ENCODE measurements at places on chromosomes 1 and 21.

- no peak for DNase-seq
These were observed 29.9 kb upstream of the TMEM222 start for GRCh38 chr1:27292106-27292505.

GRCh38 chr1:25182629-25183028 is 49.7 kb downstream of the SYF2 start:
- DNase-seq: no peak

DNA sequence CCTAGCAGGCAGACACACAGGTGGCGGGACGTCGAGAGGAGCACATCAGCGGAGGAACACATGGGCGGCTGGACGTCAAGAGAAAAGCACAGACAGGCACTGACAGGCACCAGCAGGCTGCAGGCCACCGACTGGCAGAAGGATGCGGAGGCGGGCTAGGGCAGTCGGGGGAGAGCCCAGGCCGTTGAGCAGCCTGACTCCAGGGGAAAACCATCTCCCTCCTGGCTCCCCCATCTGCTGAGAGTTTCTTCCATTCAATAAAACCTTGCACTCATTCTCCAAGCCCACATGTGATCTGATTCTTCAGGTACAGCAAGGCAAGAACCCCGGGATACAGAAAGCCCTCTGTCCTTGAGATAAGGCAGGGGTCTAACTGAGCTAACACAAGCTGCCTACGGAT is 25.5 kb downstream of the B3GALT5 start:
- no peak for DNase-seq

GRCh38 chr1:173970252-173970651 is 51.9 kb downstream of the RC3H1 start:
- no peak for DNase-seq

DNA sequence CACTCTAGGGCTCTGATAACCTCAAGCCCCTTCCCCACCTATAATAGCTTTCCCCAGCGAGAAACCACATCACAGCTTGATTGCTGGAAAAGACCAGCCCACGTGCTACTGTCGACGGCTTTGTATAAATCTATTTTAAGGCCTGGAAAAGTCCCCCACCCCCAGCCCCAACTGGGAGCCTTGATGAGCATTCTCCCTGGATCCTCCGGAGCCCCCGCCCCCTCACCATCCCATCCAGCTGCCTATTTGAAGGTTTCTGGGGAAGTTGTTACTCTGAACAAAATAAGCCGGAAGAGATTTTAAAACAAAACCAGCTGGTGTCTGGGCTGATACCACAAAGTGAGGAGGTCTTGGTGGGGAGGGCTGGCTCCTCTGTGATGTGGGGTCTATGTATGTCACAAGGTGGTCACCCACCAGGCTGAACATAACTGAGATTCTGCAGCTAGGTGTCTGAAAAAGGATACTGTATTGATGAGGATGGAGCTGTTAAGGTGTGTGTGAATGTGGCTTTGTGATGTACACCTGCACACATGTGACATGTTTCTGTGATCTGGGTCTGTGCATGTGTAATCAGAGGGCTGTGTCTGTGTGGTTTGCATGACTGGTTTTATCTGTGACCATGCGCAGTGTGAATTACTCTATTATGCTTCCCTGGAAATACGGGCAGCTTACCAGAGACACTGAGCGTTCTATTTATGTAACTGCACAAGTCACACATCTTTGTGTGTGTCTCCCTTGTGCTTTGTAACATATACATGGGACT is 25.0 kb downstream of the RIMS3 start:
- DNase-seq: no peak

DNA sequence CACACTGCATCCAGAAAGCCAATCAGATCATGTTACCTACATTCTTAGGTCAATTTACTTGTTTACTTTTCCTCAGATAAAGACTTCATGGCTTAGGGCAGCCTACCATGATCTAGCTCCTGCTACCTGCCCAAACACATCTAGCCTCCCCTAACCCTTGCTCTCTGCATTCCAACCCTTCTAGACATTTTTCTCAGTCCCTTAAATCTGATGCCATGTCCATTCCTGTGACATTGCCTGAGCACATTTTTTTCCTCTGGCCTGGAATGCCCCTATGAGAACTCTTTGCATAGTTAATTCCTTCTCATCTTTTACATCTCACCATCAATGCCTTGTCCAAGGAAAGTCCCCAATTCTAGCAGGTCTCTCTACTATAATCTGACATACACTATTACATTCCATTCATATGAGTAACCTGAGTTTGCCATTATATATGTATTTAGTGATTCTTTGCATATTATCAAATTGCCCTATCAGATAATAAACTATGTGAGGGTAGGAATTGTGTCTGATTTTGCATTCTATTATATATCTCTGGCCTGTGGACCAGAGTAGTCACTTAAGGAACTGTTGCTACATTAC is 166.9 kb downstream of the COL11A1 start:
- DNase-seq: no peak

- no peak for DNase-seq
These were observed 9.8 kb downstream of the NECTIN4 start for GRCh38 chr1:161079436-161080110.

DNA sequence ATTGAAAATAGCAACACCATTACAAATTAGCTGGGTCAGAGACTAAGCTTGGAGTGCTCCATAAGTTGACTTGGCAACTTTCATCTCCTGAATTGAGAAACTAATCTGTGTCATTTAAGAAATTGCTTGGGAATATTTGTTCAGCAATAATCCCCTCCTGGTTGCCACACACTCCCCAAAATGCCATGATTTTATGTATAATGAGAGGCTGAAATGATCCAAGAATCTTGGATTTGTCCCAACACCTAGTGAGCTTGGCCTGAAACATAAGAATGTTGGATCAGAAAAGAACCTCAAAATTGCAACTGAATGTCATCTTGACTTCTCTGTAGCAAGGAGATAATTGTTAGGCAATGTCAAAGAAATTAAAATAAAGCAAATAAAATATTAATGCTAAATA is 805.9 kb upstream of the ADAMTS5 start:
- no peak for DNase-seq

Data from HEK293T (cell line).